ENCODE measurements at places on chromosomes 12 and 14. TPM values are rescaled to one million over a fixed set of nuclear protein-coding genes. Genes with fewer than 3 reads are reported as not detected.

DNA sequence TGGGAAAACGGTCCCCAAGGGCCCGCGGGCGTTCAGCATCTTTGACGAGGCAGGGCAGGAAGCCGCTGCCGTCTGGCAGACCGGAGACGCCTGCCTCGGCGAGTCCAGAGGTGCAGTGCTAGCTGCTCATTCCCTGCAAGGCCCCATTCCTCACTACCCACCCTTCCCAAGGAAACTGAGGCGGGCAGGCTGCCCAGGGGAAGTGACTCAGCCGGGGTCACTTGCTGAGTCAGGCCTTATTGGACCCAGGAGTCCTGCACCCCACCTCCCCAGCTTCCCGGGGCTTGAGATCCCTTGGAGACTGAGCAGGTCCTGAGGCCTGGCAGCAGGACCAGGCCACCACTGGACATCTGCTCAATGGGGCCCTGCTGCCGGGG is 3.7 kb downstream of the SH2B3 start:
- peak; percentile 84 for DNase-seq

NGB gene
- polyA plus RNA-seq = not detected

DNA sequence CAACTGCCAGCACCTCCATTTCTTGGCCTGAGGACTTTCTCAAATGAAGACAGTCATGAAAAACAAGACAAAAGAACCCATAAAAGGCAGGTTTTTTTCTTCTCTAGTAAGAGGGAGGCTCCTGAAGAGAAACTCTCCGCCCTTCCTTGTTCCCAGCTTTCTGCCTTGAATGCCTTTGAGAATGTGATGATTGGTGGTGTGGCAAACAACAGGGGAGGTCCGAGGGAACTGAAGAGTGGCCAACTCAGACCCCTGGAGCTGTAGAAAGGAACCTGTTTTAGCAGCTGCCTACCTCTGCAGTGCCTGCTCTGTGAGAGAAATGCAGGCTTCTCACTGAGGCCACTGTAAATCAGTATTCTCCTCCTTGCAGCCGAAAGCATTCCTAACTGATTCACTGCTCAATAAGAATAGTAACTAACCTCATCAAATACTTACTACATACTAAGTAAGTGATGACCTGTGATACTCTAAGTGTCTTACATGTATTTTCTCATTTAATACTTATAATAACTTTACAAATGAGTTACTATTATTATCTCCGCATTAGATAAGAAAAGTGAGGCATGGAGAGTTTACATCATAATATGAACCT is 16.7 kb upstream of the ERC1 start:
- DNase-seq = no peak

- DNase-seq = no peak
Measured at GRCh38 chr12:70449074-70449752, 83.1 kb downstream of the KCNMB4 start.

GRCh38 chr12:24505366-24506015 is 443.4 kb downstream of the BCAT1 start:
- no peak for DNase-seq

- peak; percentile 94 for DNase-seq
Measured at GRCh38 chr14:50821510-50822464, 9.2 kb downstream of the NIN start.

GRCh38 chr12:68508576-68508975 is 102.1 kb upstream of the RAP1B start:
- DNase-seq = no peak

RNU7-1 gene
- polyA plus RNA-seq = not detected

DNA sequence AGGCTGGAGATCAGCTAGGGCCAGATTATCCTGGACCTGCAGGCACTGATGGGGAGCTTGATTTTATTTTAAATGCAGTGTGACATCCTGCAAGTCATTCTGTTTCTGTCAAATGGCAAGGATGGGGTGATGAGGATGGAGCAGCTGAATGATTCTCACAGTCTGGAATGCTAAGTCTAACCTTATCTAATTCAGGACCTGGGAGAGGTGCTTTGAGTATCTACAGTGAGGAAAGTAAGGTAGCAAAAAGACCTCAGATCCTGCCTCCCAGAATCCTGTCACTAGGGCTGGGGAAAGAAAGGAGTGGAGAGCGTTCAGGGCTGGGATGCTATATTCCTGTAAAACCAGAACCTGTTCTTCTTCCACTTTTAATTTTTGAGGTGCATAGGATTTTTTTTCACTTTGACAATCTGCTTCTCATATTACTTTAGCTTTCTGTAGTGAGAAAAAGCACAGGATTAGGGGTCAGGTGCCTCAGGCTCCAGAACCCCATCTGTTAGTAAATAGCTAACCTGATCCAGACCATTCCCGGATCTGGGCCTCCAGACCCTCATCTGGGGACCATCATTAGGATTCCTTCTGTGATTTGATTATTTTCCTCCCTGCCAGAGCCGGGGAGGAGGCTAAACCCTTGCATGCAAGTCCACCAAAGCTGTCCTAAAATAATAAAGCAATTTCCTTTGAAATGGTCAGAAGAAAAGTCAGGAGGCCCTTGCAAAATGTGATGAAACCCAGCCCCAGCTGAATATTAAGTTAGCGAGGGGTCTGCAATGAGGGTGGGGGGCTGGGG is 54.7 kb downstream of the ASCL1 start:
- no peak for DNase-seq

GRCh38 chr12:71071536-71072097 is 86.2 kb downstream of the TSPAN8 start:
- no peak for DNase-seq

TEX22 gene
- polyA plus RNA-seq = 0.33 TPM

DNA sequence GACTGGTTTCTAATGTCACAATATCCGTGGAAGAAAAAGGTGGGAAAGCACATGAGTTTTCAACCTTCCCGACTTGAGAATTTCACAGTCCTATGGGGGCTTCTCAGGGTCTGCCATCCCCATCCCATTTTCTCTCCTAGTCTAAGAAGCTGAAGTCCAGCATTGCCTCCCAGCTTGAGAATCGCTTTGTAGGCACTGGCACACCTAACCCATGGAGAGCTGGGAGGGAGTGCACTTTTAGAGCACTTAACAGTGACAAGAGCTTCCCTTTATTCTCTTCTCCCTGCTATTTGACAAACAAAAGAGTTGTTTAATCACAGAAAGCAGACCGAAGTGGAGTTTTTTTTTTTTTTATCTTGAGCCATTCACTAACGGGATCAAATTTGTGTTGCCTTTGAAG is 22.8 kb upstream of the SRRM4 start:
- DNase-seq = no peak

- no peak for DNase-seq
Measured at GRCh38 chr12:2432856-2433255, 361.9 kb upstream of the FKBP4 start.

DNA sequence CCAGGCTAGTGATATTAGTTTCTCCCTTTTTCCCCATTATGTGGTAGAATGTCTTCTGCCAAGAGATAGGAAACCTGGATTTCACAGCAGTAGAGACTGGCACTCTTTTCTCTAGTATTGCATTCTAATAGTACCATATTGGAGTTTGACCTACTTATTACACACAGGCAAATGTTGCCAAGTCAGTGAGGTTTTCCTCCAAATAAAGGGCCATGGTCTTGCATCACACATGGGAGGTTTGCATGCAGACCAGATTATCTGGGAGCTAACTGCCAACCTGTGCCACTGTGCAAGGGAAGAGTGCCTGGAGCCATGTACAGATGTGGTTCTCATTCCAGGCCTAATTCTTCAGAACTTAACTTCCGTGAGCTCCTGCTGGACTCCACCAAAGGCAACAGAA is 113.3 kb downstream of the ANO6 start:
- DNase-seq = no peak

DNA sequence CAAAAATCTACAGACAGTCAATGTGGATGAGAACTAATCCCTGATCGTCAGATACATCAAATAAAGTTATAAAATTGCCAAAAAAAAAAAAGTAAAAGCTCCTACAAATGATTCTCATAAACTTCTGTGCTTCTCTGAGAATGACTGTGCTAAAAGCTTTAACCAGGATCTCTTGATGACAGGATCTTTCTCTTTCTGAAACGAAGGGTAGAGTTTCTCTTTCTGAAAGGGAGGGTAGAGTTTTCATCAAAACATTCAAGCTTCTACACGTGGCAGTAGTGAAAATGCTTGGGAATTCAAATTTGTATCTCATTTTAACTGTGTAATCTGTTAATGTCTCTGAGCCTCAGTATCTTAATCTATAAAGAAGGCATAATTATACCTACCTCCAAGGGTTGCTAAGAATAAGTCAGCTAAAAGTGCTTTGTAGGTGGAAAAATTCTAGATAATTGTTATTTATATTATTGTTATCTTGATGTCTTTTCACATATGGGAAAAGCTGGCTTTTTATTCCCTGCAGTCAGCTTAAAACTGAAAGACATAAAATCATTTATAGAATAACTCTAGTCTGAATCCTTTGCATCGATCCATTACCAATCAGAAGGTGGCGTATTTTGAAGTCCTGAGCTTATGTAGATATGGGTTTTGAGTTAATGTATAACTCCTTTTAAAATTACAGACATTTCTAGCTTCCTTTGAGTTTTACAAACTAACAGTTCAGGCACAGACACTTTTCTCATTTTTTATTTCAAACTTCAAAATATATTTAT is 157.4 kb downstream of the DACT1 start:
- no peak for DNase-seq

GRCh38 chr12:96386794-96387193 is 13.4 kb downstream of the CDK17 start:
- no peak for DNase-seq

DNA sequence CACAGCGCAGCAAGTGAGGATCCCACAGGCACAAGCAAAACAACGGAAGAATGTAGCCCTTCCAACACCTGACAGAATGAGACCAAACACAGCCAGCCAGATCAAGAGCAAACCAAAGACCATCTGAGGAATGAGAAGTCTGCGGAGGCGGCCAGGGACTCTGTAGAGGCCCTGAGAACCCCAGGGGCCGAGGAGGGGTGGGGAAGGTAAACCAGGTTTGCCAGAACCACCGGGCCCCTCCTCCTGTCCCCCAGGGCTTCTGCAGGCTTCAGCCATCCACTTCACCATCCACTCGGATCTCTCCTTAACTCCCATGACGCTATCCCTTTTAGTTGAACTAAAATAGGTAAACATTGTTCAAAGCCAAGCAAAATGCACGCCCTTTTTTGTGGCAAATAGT is 37.4 kb downstream of the ZCRB1 start:
- DNase-seq = no peak

Data from spleen (tissue), 13 donors.